Kidney tubule cell (primary cell): ENCODE measurements at places on chromosomes 3 and 15.

- no peak for DNase-seq
Measured at GRCh38 chr3:9105421-9105820, 142.1 kb upstream of the RAD18 start.

- peak; percentile 62 for DNase-seq
Measured at GRCh38 chr3:40557575-40558161, 32.9 kb downstream of the ZNF621 start.

DNA sequence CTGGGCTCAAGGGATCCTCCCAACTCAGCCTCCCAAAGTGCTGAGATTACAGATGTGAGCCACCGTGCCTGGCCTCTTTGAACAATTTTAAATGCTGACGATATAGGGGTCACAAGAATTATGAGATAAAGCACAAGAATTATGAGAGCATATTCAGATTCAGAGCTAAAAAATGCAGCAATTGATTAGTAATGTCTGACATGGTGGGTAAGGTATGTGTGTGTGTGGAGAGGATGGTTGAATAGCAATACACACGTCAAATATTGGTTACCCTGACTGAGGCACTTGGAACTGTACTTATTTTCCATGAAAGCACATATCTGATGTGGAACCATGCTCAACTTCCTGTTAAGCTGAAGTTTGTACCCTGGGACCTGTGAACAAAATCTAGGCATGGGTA, 115.6 kb downstream of the EOMES start:
- DNase-seq = peak; percentile 63

GRCh38 chr3:128107834-128108233, 15.8 kb downstream of the RUVBL1 start:
- no peak for DNase-seq

DNA sequence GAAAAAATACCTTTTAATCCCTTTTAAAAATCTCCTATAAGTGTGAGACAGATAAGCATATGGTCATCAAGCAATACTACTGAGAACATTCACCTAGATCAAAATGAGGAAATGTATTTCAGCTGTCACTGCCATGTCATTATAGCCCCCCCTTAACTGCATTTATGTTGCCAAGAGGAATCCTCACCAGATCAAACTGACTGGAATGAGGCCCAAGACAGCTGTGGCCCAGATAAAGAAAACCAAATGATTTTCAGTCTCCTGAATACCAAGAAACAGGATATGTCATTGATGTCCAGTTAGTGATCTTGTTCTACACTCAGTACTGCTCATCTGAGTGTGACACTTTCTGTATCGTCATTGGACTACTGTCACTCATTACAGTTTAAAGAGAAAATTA, 35.1 kb upstream of the CPB1 start:
- DNase-seq = no peak

- DNase-seq = no peak
Measured at GRCh38 chr3:72191209-72191960, 406.4 kb upstream of the PROK2 start.

DNA sequence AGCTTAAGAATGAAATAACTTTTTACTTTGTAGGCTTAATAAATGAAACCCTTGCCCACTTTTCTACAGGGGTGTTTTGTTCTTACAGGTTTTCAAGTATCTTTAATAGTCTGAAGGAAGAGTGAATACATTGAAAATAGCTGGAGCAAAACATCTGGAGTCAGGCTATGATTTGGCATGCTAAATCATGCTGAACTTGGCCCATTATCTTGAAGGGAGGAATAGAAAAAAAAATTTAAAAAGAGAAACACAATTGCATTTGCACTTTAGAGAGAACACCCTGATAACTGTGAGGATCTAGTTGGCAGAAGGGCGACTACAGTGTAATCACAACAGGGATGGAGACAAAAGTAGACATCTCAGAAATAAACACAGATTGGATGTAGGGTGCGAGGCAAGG, 1.8 kb upstream of the IQGAP1 start:
- no peak for DNase-seq

DNA sequence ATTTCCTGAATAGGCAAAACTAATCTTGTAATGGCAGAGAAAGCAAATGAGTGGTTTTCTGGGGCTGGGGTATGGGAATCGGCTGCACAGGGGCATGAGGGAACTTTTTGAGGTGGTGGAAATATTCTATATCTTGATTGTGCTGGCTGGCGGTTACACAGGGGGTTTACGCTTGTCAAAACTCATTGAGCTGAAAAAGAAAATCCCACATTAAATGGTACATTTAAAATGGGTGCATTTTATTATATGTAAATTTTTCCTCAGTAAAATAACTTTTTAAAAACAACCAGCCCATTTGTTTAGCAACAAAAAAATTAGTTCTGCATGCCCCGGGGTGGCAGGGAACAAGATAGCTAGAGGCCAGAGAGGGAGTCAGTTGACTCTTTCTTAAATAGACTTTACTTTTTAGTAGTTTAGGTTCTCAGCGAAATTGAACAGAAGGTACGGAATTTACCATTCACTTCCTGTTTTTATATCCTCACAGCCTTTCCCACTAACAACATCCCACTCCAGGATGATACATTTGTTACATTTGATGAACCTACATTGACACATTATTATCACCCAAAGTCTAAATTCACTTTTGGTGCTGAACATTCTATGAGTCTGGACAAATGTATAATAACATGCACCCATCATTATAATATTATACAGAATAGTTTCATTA, 41.2 kb upstream of the BCL2A1 start:
- DNase-seq = no peak

DNA sequence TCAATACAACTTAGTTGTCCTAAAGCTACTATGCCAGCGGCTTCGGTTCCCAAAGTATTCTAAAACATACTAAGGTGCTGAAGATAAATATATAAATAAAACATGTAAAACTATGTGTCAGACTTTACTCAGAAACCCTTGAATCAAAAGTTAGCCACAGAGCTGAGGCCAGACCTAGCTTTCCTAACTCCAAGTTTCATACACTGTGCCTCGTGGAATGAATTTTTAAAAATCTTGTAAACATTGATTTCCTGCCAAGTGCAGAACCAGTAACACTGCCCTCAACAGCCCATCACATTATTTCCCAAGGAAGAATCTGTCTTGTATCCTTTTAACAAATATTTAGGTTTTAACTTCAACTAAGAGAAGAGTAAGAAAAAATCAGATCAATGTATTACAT, 36.4 kb downstream of the TAMM41 start:
- DNase-seq = no peak

DNA sequence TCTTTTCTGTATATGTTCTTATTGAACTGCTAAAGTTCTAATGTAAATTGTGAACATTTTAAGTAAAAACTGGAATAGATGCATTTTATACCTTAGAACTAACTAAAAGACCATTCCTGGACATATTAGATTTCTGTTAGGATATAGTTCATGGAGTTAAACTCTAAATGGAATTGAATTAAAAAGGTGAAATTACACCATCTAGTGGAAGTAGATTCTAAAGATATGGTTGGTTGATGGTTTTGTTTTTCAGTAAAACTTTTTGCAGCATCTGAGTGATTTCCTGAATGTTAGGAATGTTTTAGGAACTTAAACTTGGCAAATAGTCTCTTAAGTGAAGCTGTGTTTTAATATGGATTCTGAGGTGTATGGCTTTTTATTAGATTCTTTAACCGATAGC, 96.8 kb downstream of the SLMAP start:
- peak; percentile 31 for DNase-seq

DNA sequence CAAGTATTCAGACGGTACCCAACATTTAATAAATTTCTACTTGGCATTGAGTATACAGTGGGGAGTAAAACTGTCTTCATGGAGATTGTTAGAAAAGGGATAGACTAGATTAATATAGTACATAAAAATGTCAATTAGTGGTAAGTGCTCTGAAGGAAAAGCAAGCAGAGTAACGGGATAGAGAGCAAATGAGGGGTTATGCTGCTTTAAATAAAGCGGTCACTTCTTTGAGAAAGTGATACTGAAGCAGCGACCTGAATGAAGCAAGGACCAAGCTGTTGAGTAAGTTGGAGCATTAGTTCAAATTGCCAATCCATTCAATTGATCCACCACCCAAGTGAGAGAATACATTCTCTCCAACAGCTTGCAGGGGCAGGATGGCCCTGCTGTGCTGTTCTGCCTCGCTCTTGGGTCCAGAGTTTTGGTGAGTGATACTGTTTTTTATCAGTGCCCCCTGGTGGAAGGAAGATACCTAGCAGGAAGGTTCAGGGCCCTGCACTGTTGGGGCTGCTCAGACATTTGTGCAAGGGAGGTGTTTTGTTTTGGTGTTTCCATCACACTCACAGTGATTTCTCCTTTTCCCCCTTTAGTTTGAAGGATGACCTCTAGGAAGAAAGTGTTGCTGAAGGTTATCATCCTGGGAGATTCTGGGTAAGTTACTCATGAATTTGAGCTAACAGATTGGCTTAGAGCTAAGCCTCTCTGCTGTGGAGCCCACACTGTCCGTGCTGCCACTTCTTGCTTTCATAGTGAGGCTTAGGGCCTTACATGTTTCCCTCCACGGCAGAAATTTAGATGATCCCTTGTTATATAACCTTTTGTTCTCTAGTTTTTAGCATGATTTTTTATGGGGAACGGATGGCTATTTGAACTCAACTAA, 69.0 kb downstream of the RAB7A start:
- peak; percentile 64 for DNase-seq

DNA sequence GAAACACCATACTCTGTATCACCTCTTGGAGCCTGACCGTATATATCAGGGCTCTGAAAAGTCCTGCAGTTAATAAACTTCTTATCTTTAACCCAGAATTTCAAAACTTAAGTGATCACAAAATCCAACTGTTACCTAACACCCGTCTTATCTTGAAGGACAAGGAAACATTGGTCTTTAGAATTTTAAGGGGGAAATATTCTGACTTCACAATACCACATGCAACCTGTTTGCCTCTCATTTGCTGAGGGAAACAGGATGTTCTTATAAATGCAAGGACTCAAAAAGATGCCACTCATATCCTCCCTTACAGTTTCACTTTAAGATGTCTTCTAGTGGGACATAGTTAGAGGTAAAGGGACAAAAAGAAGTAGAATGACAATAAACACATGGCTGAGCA, 67.9 kb downstream of the CRTC3 start:
- no peak for DNase-seq

GRCh38 chr15:59237924-59238331, 31.3 kb downstream of the LDHAL6B start:
- no peak for DNase-seq

- peak; percentile 42 for DNase-seq
Measured at GRCh38 chr15:80210611-80211573, 41.1 kb downstream of the CTXND1 start.

GRCh38 chr3:135226057-135226456, 431.0 kb downstream of the EPHB1 start:
- no peak for DNase-seq

- no peak for DNase-seq
Measured at GRCh38 chr3:183817639-183818038, 7.7 kb downstream of the MAP6D1 start.

- no peak for DNase-seq
Measured at GRCh38 chr15:31324806-31325594, 1.6 kb upstream of the KLF13 start.

DNA sequence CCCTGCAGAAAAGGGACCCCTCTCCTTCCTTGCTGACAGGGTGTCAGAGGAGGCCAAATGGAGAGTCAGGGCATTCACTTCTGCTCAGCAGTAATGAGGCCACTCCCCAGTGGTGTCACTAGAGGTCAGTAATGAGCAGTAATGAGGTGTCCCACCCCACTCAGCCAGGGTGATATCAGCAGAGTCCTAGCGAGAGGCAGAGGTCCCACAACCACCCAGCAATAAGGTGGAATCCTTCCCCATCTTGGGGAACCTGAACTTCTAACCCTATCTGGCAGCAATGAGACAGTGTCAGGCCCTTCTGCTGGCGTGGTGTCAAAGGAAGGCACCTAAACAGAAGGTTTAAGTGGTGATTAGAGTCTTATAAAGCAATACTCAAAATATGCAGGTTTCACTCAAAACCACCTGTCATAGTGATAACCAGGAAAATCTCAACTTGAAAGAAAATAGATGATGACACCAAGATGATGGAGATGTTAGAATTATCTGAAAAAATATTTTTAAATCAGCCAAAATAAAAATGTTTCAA, 12.9 kb downstream of the OCA2 start:
- peak; percentile 62 for DNase-seq

GRCh38 chr15:60381148-60381788, 16.5 kb downstream of the ANXA2 start:
- DNase-seq = no peak

DNA sequence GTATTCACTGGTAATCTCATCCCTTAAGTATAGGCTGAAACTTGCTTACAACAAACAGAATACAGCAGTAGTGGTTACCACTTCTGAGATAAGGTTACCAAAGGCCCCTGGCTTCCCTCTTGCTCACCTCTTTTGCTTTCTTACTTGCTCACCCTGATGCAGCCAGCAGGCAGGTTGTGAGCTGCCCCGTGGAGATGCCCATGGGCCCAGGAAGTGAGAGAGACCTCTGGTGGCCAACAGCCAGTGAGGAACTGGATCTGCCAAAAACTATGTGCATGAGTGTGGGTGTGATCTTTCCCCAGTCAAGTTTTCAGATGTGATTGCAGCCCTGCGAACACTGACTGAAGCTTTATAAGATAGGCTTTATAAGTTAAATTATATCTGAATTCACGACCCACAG, 48.7 kb downstream of the NMNAT3 start:
- peak; percentile 48 for DNase-seq

GRCh38 chr3:144053121-144053520, 81.5 kb downstream of the DIPK2A start:
- DNase-seq = peak; percentile 4

DNA sequence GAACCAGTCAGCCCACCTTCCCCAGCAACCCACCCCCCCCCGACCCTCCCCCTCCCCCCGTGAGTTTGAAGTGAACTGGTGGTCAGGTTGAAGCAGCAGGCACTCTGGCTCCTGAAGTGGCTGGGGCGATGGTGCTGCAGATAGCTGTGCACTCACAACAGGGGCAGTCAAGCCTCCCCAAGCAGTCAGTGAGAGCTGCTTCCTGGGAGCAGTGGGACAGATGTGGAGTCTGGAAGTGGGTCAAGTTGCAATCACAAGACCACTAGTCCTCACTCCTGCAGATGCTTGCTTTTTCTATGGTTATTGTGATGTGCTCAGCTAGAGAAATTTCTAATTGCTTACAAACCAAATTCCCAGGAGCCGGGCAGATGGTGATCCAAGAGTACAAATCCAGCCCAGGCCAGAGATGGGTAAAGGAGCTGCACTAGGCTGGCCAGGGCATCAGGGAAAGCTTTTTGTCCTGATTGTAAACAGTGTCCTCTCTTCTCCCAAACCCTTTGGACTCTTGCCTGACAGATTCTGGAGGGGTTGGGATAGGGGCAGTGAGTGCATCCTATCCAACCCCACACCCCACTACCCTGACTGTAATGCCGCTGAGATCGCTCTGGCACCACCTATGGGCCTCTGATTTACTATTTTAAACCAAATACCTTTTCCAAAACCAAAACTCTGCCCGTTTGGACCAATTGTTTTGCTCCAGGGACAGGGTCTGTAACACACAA, 9.8 kb upstream of the CLPX start:
- no peak for DNase-seq

DNA sequence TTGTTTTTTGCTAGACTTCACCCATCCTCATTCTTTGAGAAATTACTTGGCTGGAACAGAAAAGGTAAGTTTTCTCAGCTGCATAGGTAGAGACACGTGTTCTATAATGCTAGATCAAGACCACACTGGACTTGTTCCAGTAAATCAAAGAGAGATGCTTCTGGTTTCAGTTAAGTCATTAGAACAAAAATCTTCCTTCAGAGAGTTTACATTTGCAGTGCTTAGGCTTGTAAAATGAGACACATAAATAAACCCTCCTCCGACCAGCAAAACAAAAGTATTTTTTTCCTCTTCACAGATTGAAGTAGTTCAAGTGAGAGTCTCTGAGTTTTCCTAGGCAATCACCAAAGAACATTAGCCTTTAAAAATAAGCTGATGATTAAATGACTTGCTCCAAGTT, 87.3 kb upstream of the PROK2 start:
- DNase-seq = no peak
